Stimulated activated CD4-positive, alpha-beta T cell treated with anti-CD3 and anti-CD28 coated beads, Interleukin-1b, Interleukin-23, amount 100 ng/mL, for 1 hour (primary cell): ENCODE measurements at places on chromosomes 4 and X.

DNA sequence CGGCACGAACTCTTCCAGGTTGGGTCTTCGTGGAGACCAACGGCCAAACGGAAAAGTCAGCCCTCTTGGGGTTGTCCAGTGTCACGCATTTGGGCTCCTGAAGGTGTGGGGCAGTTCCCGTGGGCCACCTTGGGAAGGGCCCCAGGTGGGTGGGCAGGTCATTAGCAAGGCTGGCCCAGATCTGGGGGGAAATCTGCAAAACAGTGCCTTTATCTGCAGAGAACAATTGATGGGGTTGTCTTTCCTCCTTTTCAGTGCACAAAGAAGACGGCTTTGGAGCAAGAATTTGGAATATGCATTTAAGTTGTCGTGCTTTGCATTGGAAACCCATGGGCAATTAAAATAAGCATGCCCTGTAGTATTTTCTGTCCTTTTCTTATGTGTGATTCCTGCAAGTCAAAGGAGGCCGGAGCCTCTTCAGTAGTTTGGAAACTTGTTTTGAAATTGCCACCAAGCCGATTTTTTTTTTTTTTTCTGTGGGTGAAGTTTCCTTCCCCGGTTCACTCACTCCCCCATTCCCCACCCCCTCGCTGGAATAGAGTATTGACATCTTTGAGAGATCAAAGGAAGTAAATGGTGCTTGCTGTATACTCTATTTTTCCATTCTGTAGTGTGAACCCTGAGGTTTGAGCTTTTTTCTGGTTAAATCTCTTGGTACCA, 9.8 kb downstream of the ZIC3 start:
- DNase-seq, result no peak

DNA sequence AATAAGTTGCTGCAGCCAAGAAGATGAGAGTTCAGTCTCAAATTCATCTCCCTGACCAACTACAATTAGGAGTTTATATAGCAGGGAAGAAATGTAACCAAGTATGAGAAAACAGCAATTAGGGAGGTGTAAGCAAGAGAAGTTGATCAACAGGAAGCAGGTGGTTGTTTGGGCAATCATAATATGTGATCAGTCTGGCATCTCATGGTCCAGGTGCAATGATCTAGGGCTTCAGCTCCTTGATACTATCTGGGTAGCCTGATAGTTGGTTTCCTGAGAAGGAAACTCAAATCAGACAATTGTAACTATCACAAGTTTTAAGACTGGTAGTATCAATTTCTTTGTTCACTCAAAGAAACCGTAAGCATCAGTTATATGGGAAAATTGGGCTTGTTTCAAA, 1574.3 kb upstream of the PABPC4L start:
- DNase-seq, result no peak

- no peak for DNase-seq
Measured at GRCh38 chr4:146179784-146180370, 4.4 kb downstream of the LSM6 start.

- DNase-seq, result no peak
Measured at GRCh38 chrX:110432906-110433215, 74.2 kb downstream of the RTL9 start.

GRCh38 chr4:152281822-152282221, 254.1 kb downstream of the FBXW7 start:
- DNase-seq, result no peak

DNA sequence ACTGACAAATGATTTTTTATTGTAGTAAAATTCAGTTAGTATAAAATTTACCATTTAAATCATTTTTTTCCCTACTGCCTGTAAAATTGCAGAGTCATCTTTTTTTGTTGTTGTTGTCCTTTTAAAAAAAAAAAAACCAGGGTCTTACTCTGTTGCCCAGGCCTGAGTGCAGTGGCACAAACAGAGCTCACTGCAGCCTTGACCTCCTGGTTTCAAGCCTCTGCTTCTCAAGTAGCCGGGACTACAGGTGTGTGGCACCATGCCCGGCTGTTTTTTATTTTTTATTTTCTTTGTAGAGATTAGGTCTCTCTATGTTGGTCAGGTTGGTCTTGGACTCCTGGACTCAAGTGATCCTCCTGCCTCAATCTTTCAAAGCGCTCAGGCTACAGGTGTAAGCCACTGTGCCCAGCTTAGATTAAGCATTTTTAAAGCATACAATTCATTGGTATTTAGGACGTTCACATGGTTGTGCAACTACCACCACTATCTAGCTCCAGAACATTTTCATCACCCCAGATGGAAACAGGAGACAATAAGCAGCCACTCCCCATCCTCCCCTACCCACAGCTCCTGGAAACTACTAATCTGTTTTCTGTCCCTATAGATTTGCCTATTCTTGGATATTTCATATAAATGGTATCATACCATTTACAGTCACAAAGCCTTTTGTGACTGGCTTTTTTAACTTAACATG, 59.7 kb upstream of the PGRMC2 start:
- DNase-seq, result no peak
